AG09309 (cell line): ENCODE measurements at places on chromosomes 4 and X.

DNA sequence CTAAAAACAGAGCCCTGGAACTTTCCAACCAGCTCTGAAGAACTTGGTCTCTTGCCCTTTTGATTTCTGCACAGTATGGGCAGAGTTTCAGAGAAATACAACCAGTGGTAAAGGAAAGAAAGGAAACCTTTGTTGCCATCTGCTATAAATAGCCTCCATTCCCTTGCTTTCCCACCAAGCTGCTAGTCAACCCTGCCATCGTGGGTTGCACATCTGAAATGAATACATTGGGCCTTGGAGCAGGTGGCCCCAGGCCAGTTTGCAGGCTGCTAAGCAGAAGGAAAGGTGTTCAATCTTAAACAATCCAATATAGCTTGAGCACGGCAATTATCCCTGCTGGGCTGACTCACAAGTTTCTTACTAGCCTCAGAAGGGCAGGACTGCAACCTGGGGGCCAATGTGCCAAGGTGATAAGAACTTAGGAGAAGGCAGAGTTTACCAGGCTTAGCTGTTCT lies 142.5 kb downstream of the PPARGC1A start:
- DNase-seq = no peak

DNA sequence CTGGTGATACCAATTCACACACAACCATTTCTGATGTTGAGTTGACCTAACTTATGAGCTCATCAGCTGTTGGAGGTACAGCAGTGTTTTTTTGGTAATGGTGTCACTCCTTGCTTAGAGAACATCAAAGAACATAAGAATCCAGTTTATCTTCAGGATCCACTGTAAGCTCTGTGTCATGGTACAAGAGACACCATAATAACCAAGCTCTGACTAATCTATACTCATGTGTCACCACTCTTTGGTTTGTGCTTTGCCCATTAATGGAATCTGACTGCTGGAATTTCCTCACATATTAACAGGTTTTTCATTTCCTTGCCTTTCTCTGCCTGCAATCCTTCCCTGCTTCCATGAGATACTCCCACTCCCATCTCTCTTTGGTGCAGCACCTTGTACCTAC lies 735.1 kb upstream of the LCORL start:
- no peak for DNase-seq

GRCh38 chr4:163243297-163243981 lies 76.7 kb upstream of the NAF1 start:
- no peak for DNase-seq

- no peak for DNase-seq
Measured at GRCh38 chr4:13876131-13876530, 248.6 kb upstream of the BOD1L1 start.

GRCh38 chr4:156942991-156943390 lies 28.6 kb downstream of the PDGFC start:
- DNase-seq = no peak
